ENCODE measurements at places on chromosomes 11 and 22.

DNA sequence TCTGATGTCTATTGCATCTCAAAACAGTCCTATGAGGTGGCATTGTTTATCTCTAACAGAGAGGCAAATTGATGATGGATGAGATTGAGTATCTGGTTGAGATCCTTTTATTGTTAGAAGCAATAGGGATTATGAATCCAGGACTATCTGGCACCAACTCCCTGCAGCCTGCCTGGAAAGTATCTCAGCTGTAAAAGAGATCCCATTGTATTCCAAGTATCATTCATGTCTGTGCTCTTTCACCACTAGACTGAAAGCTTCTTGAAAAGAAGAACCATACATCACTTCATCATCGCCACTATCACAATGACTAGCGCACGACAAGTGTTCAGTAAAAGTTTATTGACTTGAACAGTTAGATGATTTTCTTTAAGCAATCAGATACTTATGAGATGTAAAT, 41.9 kb upstream of the PCF11 start:
- no peak for DNase-seq

DNA sequence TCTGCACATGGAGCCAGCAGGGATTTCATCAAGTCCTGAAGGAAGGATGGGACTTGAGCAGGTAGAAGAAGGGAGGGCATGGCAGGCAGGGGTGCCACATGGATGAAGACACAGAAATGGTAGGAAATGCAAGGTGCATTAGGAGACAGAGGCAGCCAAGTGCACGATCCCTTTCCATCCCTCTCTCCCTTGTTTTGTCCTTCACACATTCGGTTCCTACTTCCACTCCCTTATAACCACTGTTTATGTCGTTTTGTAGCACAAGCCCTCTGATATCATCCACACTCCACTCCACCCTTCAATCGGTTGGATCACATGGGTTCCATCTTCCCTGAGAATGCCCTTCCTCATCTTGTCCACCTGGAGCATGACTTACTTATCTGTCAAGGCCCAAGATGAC, 35.2 kb downstream of the IFT27 start:
- no peak for DNase-seq

GRCh38 chr11:61267437-61267841, 26.5 kb downstream of the PGA5 start:
- DNase-seq, result no peak

GRCh38 chr11:76641905-76642304, 28.6 kb downstream of the LRRC32 start:
- DNase-seq, result no peak

- DNase-seq, result no peak
Observed at GRCh38 chr11:87870086-87870485, 305.2 kb downstream of the RAB38 start.

DNA sequence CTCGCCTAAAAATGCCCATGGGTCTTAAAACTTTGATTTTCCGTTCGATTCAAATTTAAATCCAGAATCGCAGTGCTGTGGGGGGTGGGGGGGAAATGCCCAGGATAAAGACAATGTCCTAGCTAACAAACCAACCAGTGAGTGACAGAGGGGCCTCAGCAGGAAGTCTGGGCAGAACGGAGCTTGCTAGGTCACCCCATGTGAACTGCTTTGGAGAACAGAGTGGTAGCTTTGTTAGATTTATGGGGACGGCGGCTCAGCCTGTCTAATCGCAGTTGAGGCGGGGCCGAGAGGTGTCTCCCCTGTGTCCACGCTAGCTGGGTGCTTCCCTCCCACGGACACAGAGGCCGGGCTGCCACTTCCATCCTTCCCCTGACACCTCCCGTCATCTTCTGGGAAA, 243.9 kb downstream of the CTTN start:
- no peak for DNase-seq

DNA sequence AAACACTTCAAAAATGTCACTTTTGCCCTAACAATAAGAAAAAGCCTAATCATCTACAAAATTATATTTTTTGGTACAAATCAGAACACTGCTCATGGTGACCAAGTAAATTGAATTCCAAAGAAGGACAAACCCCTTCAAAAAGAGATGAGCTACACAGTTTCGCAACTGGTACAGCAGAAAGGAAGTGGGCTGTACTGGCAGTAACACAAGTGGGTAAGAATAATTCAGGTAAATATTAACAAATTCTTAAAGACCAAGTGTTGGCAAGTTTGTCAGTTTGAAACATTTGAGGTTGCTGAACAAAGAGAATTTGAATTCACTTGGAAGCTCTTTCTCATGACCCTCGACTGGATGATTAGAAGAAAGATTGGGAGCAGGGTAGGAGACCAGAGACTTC, 35.5 kb downstream of the MSANTD4 start:
- DNase-seq, result no peak

DNA sequence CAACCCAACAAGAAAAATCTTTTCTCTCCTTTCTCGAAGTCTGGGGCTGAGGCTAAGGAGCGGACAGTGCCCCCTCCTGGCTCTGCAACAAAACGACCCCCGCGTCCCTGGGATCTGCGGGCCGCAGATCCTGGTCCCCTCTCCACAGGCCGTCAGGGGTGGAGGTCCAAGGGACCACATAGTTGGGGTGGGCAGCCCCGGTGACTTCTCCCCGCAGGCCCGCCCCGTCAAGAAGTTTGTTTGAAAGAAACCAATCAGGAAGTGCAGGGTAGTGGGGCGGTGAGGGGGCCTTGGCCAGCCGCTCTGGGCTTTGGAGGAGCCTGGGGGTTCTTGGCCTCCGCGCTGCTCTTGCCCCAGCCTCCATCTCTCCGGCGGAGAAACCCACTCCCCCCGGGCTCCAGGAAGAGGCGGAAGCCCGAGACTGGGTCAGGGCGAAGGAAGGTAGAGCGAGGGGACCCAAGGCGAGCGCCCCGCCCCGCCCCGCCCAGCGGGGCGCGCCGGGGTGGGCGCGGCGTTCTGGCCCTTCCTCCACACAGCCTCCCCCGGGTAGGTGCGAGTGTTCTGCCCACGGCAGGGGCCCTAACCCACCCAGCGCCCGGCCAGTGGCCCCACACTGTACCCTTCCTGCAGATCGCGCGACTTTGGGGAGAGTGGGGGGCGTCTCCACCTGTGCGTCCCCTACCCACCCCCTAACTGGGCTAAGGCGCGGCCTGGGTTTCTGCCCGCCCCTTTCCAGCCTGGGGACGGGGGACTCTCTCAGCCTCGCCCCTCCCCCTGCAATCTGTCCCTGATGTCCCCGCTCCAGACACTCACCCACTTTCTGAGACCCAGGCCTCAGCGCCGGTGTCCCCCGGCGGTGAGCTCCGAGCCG, 1.3 kb downstream of the TP53I11 start:
- DNase-seq, result no peak
